Right renal cortex interstitium (tissue), 3 donors: ENCODE measurements at places on chromosomes 12 and 14. TPM values are rescaled to one million over a fixed set of nuclear protein-coding genes. Genes with fewer than 3 reads are reported as not detected.

- no peak for DNase-seq
These were observed 441.7 kb downstream of the RAD51B start for GRCh38 chr14:68261092-68261842.

DNA sequence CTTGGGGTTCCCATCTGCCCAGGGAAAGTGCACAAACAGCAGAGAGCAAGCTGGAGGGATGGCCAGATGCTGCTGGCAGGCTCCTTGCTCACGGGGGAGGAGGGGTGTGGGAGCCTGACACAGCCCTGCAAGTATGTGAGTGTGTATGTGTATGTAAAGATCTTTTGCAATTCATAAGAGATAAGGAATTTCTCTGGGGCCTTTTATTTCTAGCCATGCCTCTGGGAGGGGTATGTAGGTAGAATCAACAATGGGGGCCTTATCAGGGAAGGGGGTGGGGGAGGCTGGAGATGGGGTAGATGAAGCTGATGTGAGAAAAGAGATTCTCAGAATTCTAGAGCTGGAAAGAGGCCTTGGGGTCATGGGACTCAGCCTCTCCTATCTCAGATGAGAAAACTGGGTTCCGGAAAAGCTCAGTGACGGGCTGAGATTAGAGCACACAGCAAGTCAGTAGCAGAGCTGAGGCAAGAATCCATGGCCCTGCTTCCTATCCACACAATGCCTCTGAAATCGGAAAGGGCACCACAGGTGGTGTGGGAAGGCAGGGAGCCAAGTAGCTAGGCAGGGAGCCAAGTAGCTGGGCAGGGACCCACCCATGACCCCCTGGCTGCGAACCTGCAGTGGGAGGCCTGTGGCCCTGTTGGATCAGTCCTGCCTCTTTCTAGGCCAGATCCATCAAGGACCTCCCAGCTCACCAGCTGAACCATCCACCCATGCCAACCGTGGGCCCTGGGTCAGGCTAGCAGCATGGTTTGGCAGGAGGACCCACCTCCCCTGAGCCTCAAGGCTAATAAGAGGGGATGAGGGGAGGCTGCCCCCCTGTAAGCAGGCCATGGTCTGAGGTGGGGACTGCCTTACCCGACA is 54.7 kb downstream of the PLEKHG3 start:
- no peak for DNase-seq

DNA sequence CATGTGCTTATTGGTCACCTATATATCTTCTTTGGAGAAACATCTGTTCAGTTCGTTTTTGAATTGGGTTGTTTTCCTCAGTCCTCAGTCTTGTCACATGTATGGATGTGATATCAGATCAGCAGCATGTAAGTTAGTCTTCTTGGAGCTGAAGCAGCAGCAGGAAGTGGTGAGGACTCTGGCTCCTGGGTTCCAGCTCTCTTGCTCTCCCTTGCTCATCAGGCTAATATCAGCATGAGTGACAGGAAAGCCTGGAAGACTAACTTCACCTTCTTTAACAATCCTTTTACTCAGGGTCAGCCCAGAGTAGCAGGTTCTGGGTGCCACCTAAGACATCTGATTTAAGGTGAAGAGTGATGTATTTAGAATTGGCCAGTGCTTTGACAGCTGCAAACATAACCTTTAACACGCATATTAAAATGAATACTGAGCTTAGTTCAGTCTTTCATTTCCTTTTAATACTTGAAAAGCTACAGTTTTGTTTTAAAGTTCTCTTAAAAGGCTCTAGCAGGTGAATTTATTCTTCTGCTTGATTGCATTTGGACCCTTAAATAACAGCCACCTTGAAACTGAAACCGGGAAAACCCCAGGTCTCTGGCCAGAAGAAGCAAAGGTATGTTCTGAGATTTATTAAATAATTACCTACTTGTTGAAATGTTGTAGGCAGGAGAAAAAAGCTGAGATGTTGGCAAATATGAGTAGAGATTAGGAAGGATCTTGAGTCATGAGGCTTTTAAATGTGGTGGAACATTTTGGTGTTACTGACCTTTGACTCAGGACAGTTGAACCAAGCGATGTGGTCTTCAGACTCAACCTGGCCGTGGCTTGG is 54.3 kb downstream of the DRAM1 start:
- no peak for DNase-seq

DNA sequence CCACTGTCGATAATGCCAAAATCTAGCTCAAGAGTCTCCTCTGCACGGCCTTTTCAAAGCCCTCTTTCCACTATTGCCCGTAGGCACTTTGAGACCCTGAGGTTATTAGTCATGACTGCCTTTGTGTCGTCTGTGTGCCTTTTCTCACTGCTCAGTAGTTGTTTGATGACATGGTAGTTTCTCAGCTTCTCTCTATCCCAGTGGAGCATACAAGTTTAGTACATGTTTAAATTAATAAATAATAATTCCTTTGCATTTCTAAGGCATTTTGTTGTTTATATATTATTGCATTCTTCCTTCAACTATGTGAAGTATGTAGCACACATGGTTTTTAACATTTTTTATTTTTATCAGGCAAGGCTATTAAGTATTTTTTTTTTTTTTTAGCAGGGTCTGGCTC is 458.1 kb downstream of the PCNX1 start:
- no peak for DNase-seq

GRCh38 chr12:48862760-48863159 is 2.9 kb downstream of the RND1 start:
- no peak for DNase-seq

Gene SMIM41
- polyA plus RNA-seq = 0.96 TPM
